Central memory CD4-positive, alpha-beta T cell (primary cell): ENCODE measurements at places on chromosomes 7 and 10.

DNA sequence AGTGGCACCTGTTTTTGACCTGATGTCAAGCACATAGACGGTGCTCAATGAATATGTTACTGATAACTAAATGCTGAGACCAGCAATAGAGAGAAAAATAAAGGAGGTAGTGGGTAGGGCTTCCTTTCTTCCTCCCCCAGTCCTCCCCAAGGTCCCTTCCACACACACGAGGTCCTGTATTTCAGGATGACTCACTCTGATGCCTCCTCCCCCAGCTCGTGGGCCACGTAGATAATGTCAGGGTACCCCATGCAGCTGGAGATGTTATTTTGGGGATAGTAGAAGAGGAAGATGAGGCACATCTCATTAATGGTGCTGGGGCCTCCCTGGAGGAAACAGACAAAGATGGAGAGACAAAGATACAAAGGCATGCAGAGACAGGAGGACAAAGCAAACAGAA, 17.3 kb downstream of the PRSS58 start:
- no peak for DNase-seq

DNA sequence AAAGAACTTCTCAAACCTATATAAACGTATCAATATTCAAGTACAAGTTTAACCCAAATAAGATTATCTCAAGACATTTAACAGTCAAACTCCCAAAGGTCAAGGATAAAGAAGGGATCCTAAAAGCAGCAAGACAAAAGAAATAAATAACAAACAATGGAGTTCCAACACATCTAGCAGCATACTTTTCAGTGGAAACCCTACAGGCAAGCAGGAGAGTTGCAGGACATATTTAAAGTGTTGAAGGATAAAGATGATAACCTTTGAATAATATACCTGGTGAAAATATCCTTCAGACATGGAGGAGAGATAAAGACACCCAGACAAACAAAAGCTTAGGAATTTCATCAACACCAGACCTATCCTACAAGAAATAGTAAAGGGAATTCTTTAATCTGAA, 82.8 kb downstream of the TES start:
- DNase-seq: no peak

DNA sequence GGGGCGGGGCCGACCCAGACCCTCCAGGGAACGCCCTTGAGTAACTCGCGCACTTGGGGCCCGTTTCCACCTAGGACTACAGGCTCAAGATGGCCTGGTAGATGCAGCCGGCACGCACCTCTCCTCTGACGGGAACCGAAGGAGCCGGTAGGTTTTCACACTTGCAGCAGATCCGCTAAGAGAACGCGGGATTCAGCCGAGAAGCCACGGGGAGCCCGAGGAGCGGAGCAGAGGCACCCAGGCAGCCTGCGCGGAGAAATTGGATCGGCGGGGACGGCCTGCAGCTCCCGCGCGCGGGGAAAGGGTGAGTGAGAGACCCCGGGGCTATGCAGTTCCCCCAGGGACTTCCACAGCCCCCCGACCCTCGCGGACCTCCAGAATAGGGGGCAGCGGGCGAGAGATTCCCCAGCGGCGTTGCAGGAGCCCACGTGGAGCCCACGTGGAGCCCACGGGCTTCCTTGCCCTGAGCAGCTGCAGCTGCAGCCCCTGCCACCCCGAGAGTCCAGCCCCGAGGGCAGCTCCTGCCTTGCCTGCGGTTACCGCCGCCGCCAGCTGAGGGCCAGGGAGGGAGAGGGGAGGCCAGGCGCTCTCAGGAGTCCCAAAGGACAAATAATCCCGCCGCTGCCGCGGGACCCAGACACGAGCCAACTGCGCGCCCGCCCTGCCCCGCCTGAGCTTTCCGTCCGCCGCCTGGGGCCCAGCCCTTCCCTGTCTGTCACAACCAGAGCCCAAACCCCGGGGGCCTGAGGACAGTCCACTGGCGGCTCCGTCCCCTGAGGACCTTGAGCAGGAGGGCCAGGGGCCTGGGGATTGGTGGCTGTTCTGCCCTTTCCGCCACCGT, 13.1 kb downstream of the IFT22 start:
- no peak for DNase-seq

- DNase-seq: no peak
Measured at GRCh38 chr10:132497861-132498561, 39.6 kb upstream of the INPP5A start.

DNA sequence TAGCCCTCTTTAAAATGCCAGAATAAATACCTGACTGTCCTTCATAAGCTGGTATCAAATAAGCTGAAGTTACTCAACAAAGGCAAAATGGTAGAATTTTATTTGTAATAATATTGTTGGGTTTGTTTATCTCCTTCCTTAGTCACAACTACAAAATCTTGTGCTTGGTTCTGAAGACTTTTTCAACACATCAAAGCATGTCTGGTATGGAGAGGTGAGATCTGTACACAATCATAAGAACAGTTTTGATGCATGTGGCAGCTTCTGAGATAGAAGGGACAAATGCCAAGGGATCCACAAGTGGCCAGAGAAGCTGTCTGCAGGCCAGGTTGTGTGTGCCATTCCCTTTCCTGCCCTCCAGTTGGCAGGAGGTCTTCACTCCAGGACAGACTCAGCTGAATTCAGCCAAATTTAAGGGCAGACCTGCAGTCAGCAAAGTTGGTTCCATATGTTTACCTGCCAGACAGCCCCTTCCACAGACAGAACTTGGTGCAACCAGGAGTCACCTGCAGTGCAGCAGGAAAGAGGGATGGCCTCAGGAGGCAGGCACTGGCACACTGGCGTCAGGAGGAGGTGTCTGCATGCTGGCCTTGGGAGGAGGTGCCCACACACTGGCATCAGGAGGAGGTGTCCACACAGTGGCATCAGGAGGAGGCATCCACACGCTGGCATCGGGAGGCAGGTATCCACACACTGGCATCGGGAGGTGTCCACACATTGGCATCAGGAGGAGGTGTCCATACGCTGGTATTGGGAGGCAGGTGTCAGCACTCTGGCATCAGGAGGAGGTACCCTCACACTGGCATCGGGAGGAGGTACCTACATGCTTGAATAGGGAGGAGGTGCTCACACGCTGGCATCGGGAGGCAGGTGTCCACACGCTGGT, 93.1 kb upstream of the IKZF1 start:
- no peak for DNase-seq

DNA sequence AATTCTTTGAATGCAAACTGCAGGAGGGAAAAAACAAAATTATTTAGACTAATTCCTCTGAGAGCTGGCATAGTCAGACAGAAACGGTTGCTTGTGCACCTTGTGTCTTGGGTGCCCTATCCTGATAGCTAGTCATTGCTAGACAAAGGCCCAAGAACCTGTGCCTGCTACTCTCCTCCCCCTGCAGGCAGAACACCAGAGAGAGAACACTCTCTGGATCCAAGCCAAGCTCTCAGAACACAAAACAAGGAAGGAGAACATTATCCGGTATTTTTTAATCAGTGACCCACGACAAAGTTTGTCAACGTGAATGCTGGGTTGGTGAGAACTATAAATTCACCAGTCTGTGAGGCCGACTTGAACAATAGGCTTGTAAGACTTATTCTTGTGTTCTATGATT, 18.8 kb upstream of the PPP1R9A start:
- no peak for DNase-seq

DNA sequence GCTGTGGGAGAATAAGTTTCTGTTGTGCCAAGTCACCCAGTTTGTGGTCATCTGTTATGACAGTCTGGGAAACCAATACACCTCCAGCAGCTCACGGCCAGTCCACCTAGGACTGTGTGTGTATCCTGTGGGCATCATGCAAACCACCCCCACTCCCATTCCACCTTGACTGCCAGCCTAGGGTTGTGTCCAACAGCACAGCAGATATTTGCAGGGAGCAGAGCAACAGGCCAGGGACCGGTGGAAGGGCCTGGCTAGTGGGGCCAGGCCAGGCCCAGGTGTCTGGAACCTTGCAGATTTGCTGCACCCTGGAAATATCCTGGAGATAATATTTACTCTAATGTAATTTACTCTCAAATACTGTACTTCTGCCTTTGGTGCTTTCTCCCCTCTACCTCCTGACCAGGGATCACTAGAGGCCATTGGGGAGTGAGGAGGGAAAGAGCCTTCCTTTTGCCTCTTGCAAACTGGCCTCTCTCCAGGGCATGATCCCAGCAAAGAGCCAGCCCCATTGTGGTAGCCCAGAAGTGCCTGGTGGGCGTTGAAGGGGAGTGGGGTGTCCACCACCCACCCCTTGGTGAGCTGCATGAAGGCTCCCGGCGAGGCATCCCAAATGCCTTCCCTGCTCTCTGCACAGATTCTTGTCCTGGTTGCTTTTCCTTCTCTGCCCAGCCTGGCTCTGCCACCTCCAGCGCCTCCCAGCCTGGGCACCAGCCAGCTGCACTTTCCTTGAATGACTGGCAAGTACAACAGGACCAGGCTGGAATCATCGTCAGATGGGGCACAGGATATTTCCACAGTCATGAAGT, 15.2 kb upstream of the TPST1 start:
- DNase-seq: no peak

DNA sequence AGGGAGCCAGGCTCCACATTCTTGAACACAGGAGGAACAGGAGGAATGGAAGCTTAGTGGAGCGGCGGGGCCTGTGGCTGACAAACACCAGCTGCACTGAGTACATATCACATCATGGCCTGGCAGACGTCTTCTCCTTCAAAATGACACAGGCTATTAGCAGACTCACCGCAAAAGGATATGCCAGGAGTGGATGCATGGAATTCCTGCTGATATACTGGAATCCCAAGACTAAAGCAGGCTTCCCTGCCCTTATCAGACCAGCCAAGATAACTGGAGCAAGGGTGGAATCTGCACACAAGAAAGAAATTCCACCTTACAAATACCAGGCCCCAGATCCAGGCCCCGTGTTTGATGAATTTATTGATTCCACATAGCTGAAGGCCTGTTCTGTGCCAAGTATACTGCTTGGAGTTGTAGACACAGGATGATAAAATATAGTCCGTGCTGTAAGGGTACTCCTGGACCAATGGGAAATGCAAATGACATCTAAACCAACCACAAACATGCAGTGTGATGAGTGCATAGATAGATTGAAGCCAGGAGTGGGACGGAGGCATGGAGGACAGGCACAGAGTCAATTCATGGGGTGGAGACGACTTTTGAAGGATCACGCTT, 480.5 kb upstream of the ZMIZ1 start:
- no peak for DNase-seq

DNA sequence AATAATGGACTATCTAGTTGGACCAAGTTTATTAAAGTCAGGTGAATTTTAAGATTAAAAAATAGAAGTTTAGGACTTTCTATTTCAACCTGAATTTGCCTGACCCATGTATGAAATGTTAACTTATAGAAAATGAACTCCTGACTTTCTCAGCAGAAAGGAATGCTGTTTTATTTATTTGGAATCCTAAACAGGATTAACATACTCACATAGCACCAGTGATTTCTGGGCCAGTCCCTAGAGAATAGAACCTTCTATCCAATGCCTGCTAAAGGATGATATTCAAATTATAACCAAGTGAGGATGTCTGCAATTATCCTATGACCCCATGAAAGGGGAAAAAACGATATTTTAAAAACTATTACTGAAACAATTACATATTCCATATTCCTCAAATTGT, 148.8 kb downstream of the CHRM2 start:
- DNase-seq: no peak

DNA sequence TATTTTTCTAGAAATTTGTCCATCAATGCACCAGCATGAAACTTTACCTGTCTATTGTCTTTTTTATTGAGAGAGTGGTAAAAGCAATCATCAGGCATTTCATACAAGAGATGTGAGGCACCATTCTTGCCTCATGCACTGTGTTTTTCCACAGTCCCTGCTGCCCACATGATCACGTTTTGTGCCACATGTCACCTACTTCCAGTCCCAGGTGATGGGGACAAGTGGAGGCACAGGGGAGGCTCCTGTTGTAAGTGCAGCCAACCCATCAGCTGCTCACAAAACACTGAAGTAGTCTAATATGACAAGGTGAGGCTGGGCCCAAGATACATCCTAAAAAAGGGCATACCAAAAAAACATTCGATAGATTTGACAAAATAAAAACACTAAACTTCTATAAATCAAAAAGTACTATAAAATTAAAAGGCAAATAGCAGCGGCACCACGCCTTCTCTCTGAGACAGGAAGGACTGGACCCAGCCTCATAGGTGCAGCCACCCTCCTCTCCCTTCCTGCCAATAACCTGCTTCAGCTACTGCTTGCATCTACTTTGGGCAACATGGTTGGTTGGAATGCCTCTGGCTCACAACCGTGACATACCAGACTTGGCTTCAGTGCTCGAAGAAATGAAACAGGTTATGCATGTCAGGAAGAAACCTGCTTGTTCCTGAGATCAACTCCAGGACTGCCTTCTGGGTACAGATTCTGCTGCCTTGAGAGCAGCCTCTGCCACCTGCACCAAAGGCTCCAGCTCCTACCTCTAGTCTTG, 2.3 kb downstream of the ZC3HAV1L start:
- DNase-seq: no peak

DNA sequence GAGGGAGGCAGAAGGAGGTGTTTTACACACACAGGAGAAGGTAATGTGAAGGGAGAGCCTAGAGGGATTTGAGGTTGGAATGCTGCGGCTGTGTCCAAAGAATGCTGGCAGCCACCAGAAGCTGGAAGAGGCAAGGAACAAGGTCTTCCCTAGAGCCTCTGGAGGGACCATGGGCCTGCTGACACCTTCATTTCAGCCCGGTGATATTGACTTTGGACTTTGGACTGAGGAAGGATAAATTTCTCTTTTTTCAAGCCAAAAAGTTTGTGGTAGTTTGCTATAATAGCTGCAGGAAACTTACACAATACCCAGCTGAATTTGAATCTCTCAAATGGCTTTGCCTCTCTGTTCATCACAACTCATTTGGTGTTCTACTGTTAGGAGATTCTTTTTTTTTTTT, 34.6 kb downstream of the UBN2 start:
- DNase-seq: no peak

DNA sequence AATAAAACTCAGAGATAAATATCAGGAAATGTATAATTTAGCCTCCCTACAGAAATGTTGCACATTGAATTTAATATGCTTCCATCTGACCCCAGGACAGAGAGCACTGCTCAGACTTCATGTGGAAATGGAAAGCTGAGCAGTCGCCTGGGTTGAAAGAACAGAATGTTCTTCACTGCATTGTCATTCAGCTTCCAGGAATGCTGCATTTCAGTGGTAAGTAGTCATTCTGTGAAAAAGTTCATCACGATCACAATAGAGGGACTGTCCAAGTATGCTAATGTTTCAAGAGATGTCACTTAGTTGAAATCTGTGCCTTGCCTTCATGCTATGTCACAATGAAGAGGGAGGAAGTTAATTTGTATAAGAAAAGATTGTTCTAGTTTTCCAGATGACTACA, 147.3 kb downstream of the NRCAM start:
- no peak for DNase-seq

GRCh38 chr10:63173468-63174232, 40.5 kb downstream of the NRBF2 start:
- no peak for DNase-seq

- DNase-seq: no peak
Measured at GRCh38 chr10:48468866-48469511, 135.9 kb downstream of the ARHGAP22 start.

- no peak for DNase-seq
Measured at GRCh38 chr7:158375034-158375433, 212.6 kb downstream of the PTPRN2 start.

GRCh38 chr7:102864958-102865357, 47.8 kb upstream of the LRRC17 start:
- DNase-seq: no peak
